NCI-H2029 treated with DMSO at 0.1 percent for 48 hours (cell line): ENCODE measurements at places on chromosomes 12 and 14.

GRCh38 chr12:130013771-130014484 lies 110.1 kb upstream of the TMEM132D start:
- peak; percentile 53 for DNase-seq

- no peak for DNase-seq
Observed at GRCh38 chr12:130967636-130968035, 13.9 kb downstream of the ADGRD1 start.

DNA sequence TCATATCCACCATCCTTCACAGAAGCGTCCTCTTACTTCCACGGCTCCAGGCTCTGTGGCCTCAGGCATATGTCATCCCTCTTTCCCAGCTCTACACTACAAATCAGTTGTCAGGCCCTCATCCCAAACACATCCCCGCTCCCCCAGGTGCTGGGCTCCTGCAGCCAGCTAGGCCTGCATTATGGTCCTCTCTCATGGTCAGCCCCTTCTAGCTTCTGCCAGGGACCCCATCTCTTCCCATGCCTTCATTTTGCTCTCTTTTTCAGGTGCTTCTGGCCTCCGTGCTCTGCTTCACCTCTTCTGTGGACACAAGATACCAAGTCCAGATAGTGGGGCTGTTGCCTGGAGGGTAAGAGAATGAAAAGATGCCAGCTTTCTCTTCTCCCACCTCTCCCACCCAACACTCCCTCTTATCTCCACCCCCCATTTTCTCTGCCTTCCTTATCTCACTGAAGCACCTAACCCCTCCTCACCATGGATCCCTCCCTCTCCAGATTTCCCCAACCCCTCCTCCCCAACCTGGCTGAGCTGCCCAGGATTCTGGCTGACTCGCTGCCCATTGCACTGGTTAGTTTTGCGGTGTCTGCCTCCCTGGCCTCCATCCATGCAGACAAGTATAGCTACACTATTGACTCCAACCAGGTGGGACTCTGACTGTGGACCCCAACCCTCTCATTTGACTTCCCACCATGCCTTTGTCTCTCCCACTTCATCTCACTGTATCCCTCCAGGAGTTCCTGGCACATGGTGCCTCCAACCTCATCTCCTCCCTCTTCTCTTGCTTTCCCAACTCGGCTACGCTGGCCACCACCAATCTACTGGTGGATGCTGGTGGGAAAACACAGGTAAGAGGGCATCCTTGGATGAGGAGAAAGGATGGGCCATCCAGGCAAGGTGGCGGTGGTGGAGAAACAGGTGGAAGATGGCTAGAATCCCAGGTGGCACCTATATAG lies 10.4 kb downstream of the B4GALNT1 start:
- DNase-seq = no peak

DNA sequence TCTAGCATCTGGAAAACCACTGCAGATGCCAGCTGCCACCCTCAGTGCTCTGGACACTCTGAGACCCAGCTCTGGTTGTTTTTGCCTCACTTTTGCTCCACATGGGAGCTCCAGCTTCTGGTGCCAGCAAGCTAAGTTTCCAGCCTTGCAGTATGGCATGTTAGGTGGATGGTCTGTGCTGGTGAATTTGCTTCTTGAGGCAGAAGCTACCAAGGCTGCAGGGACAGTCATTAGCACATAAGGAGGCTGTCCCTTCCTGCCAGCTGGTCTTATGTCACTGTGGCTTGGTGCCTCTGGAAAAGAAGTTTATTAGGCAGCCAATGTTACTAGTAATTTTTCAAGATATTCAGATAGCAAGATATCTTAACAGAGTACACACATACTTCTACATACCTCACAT lies 64.2 kb upstream of the CSRP2 start:
- no peak for DNase-seq

DNA sequence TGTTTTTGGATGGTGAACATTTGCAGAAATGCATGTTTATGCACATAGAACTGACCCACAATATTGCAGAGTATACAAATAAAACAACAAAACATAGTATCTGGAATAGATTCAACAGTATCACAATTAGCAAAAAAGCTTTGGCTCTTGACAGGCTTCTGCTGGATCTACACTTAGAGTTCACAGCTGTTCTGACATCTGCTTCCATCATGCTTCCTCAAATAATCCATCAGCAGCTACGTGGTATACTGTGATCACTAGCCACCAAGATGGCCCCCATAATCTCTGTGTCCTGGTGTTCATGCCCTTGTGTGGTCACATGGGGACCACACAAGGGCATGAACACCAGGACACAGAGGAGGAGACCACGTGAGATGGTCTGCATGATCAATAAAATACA lies 166.6 kb upstream of the CCDC198 start:
- DNase-seq = no peak

DNA sequence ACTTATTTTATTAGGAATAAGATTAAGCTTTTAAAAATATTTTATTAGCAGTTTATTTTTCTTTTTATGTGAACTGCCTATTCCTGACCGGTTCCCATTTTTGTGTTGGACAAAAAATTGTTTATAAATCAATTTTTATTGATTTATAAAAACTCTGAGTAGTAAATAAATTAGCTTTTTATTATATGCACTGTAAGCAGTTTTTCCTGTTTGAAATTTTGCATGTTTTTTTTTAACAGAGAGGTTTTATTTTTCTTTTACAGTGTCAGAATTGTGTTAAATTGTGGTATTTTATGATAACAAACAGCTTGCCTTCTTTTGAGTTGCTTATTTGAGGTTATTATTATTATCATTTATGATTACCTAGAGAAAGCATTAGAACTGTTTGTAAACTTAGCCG lies 68.1 kb downstream of the FOXA1 start:
- DNase-seq = no peak

DNA sequence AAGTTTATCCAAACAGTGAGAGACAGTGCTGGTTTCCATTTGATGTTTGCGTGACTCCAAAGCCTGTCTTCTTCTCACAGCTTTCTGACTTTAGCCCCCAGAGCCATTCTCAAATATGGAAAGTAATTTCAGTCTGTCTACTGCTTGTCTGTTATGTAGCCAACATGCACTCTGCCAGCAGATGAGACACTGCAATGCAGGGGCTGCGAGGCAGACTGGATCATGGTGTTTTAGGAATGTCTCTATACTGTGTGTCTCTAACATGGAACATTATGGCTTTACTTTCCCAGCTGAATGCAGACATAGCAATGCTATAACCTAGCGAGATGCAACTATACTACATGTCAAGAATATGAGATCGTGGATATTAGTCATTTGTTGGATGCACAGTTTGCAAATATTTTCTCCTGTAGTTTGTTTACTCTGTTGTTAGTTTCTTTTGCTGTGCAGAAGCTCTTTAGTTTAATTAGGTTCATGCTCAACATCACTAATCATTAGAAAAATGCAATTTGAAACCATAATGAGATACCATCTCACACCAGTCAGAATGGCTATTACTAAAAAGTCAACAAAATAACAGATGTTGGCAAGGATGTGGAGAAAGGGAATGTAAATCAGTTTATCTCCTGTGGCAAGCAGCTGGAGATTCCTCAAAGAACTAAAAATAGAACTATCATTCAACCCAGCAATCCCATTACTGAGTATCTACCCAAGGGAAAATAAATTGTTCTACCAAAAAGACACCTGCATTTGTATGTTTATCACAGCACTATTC lies 235.8 kb upstream of the TMTC1 start:
- no peak for DNase-seq

GRCh38 chr12:17296882-17297281 lies 690.9 kb upstream of the LMO3 start:
- no peak for DNase-seq

DNA sequence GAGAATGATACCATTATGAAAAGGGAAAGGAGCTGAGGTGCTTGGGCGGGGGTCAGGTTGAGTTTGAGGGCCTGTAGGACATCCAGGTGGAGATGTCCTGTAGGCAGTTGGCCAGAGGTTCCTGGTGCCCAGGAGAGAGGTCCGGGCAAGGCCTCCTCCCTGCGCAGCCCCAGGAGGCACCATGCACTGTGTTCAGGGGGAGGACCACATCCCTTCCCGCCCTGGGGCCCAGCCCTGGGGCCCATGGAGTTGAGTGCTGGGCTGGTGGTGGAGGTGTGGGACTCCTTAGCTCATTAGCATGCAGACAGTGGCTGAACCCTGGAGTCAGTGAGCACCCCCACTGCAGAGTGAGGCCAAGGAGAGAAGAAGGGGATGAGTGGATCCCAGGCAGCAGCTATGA lies 5.7 kb upstream of the FAIM2 start:
- no peak for DNase-seq

DNA sequence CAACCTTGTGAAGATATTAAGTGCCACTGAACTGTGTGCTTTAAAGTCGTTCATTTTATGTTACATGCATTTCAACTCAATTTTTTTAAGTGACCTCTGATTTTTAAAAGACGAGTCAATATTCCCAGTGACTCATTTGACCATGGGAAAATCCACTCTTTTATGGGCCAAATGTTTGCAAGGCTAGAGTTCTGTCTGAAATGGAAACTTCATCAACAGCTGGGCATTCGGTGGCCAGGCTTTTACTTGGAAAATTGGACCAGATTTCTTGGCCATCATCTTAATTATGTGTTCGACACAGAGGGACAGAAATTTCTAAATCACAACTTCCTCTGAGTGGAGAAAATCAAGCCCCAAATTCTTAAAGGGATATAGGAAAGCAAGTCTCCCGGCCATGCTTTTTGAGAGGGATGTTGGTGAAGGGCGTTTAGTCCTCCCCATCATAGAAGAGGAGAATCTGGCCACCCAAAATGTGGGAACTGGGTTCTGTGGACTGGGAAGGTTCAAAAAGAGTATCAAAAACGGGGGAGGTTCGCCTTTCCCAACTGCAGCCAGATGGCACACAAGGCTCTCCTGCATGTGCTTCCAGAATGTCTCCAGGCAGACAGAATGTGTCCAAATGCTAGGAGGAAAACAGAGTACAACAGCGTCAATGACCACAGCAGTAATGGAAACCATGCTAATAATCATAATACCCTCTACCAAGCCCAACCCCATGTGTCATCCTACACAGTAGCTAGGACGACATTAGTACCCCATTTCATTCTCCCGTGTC lies 40.9 kb upstream of the FZD10 start:
- DNase-seq = no peak

DNA sequence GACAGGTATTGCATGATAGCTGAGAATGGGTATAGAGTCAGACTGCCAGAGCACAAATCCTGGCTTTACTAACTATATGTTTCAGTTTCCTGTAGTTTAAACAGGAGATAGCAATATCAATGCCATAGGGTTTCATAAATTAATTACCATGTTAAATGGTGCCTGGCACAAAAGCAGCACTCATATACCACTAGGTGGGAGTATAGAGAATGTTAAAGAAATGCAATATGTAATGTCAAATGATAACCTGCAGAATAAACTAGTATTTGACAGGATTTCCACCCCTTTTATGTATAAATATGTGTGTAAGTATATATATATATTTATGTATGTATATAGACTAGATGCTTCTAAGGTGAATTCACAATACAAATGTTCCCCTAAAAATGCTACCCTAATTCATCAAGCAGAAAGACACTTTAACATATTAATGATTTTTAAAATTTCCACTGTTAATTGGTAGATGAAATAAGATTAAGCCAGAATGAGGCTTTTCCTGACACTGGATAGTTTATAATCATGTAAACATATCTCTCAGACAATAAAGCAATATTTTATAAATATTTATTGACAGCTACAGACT lies 8.6 kb downstream of the WDR89 start:
- DNase-seq = no peak

DNA sequence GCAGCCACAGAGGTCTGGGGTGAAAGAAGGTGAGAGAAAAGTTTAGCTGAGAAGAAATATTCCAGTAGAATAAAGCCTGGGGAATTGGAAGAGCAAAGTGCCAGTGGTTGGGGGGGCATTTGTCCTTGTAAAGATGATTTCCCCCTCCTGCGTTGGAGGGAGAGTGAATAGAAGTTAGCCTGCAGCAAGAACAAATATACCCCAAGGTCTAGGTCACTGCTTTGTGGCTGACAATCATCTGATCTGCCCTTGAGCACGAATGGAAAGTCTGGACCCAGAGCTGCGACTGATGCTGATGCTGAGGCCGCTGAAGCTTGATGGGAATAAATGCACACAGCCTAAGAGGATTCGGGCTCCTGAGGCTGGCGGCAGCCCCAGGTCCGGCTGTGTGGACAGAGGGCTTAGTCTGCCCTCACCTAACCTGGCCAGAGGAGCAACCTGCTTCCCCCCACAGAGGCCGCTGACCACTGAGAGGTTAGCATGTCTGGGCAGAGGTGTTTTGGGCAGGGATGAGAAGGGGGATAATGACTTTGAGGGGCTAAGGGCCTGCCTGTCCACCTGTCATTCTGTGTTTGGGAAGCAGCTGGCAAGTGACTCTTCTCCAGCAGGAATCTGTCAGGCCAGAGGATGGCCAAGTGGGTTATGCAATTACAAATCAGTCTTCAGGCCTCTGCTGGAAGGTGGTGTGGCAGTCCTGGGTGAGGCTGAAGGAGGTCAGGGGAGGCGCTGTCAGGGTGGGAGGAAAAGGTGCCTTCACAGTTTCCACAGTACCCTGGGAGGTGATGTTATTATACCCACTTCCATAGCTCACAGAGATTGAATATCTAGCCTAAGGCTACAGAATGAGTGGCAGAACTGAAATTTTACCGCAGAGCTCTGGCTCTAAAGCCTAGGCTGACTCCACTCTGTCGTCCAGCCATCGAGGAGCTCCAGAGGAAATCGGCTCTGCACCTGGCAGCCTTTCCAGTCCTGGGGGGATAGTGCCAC lies 11.7 kb downstream of the TUBA1C start:
- no peak for DNase-seq

DNA sequence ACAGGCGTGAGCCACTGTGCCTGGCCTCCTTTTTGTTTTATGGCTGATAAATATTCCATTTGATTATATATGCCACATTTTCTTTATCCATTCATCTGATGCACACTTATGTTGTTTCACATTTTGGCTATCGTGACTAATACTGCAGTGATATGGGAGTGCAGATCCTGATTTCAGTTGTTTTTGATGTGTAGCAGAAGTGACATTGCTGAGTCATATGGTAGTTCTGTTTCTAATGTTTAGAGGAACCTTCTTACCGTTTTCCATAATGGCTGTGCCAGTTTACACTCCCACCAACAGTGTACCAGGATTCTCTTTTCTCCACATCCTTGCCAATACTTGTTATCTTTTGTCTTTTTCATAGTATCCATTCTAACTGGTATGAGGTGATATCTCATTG lies 235.9 kb downstream of the ERC1 start:
- no peak for DNase-seq

DNA sequence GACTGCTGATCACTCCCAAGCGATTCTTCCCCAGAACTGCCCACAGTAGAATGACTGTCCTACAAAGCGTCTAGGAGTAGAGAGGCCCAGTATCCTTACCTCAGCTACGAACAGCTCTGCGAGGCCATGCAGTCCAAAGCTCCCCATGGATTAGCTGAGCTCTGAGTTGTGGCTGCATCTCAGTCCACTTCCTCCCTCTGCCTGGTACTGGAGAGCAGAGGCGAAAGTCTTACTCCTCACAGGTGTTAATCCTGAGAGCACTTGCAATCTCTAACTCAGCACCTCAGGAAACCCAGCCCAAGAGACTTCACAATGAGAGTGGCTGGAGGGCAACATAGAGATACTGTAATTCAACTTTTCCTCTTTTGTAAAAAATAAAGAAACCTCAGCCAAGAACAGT lies 493.1 kb downstream of the BCAT1 start:
- no peak for DNase-seq
